ENCODE measurements at places on chromosomes 13 and 19. TPM values are rescaled to one million over a fixed set of nuclear protein-coding genes. Genes with fewer than 3 reads are reported as not detected.

- H3K4me3 ChIP-seq, result no peak overlapping the region
- no peaks in the 10 kb centered on the region for H3K36me3 ChIP-seq
- H3K27ac ChIP-seq, result no peak overlapping the region
- peaks cover 48% of the 10 kb centered on the region for H3K4me1 ChIP-seq
- DNase-seq, result no peak
These were observed 438.1 kb downstream of the FGF9 start for GRCh38 chr13:22108979-22109378.

- peak; percentile 6 for DNase-seq
- H3K27ac ChIP-seq, result no peak overlapping the region
- H3K4me1 ChIP-seq, result peaks cover 9% of the 10 kb centered on the region
- H3K4me3 ChIP-seq, result no peak overlapping the region
- H3K36me3 ChIP-seq, result no peaks in the 10 kb centered on the region
These were observed 8.8 kb downstream of the ATP4B start for GRCh38 chr13:113649212-113649611.

DNA sequence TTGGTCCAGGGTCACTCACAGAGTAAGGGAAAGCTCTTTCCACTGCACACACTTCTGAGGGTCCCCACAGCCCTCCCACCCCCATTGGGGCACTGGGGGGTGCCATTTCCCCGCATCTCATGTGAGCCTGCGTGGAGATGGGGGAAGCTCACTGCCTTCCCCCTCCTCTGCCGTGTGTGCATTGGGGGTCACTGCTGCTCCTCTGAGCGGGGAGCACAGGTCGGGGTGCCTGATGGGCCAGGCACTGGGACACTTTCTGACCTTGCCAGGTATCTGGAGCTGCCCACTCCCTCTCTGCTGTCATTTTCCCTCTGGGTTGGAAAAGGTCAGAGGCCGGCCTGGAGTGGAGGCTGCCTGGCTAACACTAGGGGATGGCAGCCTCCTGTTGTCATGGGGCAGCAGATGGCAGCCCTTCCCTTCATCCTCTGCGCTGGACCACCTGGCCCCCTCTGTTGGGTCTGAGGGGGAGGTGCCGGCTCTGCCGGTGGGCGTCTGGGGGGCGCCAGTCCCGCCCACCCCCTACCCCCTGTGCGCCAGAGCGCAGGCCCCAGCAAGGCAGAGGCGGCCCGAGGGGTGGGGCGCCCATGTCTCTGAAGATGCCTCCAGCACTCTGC, 9.1 kb downstream of the SSBP4 start:
- H3K27ac ChIP-seq, result peak overlapping the region; percentile 90
- H3K36me3 ChIP-seq, result no peaks in the 10 kb centered on the region
- peaks cover 50% of the 10 kb centered on the region for H3K4me1 ChIP-seq
- H3K4me3 ChIP-seq, result peak overlapping the region; percentile 57

DNA sequence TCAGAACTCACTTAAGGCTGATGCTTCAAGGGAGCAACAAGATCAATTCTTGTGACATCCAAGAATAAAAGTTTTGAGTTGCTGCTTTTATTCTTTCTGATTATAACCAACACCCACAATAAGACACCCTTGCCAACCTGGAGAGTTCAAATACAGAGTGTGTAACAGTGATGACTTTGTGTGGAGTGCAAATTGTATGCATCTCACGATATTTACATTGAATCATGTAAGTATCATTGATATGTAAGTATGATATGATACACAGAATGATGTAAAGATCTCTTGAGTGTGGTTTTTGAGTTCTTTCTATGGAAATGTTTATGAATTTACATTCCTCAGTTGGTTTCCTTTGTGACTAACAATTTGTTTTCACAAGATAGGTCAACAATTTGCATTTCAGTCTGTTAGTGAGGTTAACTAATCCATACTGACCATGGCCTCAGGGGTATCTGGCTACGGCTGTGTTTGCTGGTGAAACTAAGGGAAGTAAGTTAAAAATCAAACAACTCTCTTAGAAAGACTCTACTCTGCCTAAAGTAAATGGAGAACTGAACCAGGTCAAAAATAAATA, 12.4 kb downstream of the LHFPL6 start:
- DNase-seq, result no peak
- H3K27ac ChIP-seq, result no peak overlapping the region
- no peaks in the 10 kb centered on the region for H3K4me1 ChIP-seq
- peaks cover 5% of the 10 kb centered on the region for H3K27me3 ChIP-seq
- H3K36me3 ChIP-seq, result no peaks in the 10 kb centered on the region

- DNase-seq, result no peak
- peaks cover 20% of the 10 kb centered on the region for H3K27me3 ChIP-seq
- no peak overlapping the region for H3K4me3 ChIP-seq
These were observed 350.6 kb downstream of the LIG4 start for GRCh38 chr13:107864543-107865317.

GRCh38 chr13:103615771-103616170, 549.6 kb upstream of the SLC10A2 start:
- H3K4me3 ChIP-seq, result no peak overlapping the region
- H3K4me1 ChIP-seq, result no peaks in the 10 kb centered on the region
- no peaks in the 10 kb centered on the region for H3K27me3 ChIP-seq
- no peak overlapping the region for H3K27ac ChIP-seq
- H3K36me3 ChIP-seq, result no peaks in the 10 kb centered on the region

- no peaks in the 10 kb centered on the region for H3K36me3 ChIP-seq
- H3K4me3 ChIP-seq, result no peak overlapping the region
- no peak for DNase-seq
- H3K27ac ChIP-seq, result peak overlapping the region; percentile 85
- H3K27me3 ChIP-seq, result no peaks in the 10 kb centered on the region
- peaks cover 63% of the 10 kb centered on the region for H3K4me1 ChIP-seq
These were observed 20.6 kb downstream of the PPP1R37 start for GRCh38 chr19:45113628-45114027.

- no peak overlapping the region for H3K27ac ChIP-seq
- DNase-seq, result no peak
- H3K4me3 ChIP-seq, result no peak overlapping the region
- no peaks in the 10 kb centered on the region for H3K27me3 ChIP-seq
- no peaks in the 10 kb centered on the region for H3K36me3 ChIP-seq
- H3K4me1 ChIP-seq, result peaks cover 10% of the 10 kb centered on the region
These were observed 85.3 kb downstream of the FLT1 start for GRCh38 chr13:28409648-28410047.

- no peak overlapping the region for H3K4me3 ChIP-seq
- no peak overlapping the region for H3K27ac ChIP-seq
- H3K4me1 ChIP-seq, result no peaks in the 10 kb centered on the region
- H3K27me3 ChIP-seq, result peaks cover 34% of the 10 kb centered on the region
- no peaks in the 10 kb centered on the region for H3K36me3 ChIP-seq
These were observed 415.9 kb downstream of the IRS2 start for GRCh38 chr13:109370496-109370895.

DNA sequence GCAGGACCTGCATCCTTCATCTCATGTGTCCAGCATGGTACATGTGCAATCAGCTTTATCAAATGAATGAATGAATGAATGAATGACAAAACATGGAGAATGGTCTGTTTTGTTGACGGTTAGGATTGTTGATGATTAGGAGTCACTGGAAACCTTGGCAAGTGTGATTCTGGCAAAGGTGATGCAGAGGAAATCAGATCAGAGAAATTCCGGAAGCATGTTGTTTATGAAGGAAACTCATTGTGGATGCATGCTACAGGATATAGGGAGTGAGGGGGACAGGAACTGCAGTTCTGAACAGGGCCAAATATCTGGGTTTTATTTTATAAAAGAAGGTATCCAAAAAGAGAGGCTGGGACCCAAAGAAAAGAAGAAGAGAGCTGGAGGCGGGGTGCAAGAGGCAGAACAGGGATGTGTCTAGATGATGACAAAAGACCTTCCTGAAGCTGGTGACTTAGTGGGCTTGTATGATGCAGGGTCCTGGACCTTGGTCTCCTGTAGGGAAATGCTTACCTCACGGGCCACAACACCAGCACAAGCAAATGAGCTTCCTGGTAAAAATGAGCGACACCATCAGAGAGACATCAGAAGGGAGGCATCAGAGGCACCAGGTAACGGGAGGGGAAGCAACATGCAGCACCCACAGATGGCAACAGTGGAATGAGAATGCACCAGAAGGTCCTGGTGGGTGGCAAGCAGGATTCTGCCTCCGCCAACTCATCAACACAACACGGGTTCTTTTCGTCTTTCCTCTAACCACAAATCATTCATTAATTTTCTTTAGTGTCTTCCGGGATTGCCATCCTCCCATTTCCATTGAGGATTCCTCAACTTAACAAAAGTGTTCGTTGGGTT, 159.6 kb downstream of the FOXO1 start:
- no peaks in the 10 kb centered on the region for H3K27me3 ChIP-seq
- peaks cover 68% of the 10 kb centered on the region for H3K4me1 ChIP-seq
- no peaks in the 10 kb centered on the region for H3K36me3 ChIP-seq
- DNase-seq, result no peak
- peak overlapping the region; percentile 63 for H3K4me3 ChIP-seq

- DNase-seq, result no peak
- no peaks in the 10 kb centered on the region for H3K36me3 ChIP-seq
- no peaks in the 10 kb centered on the region for H3K4me1 ChIP-seq
- H3K27me3 ChIP-seq, result no peaks in the 10 kb centered on the region
- no peak overlapping the region for H3K4me3 ChIP-seq
These were observed 36.7 kb downstream of the FAM124A start for GRCh38 chr13:51258612-51259548.

- H3K4me3 ChIP-seq, result no peak overlapping the region
- H3K36me3 ChIP-seq, result peaks cover 5% of the 10 kb centered on the region
- DNase-seq, result no peak
- H3K4me1 ChIP-seq, result peaks cover 15% of the 10 kb centered on the region
These were observed 2.4 kb upstream of the NCAN start for GRCh38 chr19:19209372-19209771.

DNA sequence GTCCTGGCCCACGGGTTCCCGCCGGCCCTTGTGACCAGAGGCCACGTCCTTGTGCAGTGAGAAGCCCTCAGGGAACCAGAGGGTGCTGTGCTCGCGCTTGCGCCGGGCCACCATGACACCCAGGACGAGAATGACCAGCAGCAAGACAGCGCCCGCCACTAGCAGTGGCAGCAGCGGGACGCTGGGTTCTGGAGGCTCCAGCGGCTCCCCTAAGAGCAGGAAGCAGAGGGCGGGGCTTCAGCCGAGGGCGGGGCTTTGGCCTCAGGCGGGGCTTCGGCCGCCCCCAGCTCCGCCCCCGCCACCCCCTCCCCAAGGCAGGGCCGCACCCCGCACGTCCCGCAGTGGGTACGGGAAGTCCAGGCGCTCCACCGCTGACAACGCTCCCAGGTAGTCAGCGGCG, 30.4 kb downstream of the NOTCH3 start:
- H3K27me3 ChIP-seq, result no peaks in the 10 kb centered on the region
- H3K4me1 ChIP-seq, result peaks cover 2% of the 10 kb centered on the region
- no peak for DNase-seq

DNA sequence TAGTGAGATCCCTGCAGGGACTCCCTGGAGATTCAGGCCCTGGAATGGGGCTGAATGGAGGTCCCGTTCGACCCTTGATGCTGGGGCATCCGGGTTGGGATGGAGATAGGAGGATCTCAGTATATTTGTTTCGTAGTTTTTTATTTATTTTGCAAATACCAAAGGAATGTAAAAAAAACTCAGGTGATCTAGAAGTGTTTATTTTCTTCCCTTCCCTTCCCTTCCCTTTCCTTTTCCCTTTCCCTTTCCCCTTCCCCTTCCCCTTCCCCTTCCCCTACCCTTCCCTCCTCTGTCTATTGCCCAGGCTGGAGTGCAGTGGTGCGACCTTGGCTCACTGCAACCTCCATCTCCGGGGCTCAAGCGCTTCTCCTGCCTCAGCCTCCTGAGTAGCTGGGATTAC, 4.5 kb downstream of the GTPBP3 start:
- no peak overlapping the region for H3K4me3 ChIP-seq
- no peaks in the 10 kb centered on the region for H3K36me3 ChIP-seq
- DNase-seq, result no peak
- peaks cover 21% of the 10 kb centered on the region for H3K4me1 ChIP-seq
- no peak overlapping the region for H3K27ac ChIP-seq

DNA sequence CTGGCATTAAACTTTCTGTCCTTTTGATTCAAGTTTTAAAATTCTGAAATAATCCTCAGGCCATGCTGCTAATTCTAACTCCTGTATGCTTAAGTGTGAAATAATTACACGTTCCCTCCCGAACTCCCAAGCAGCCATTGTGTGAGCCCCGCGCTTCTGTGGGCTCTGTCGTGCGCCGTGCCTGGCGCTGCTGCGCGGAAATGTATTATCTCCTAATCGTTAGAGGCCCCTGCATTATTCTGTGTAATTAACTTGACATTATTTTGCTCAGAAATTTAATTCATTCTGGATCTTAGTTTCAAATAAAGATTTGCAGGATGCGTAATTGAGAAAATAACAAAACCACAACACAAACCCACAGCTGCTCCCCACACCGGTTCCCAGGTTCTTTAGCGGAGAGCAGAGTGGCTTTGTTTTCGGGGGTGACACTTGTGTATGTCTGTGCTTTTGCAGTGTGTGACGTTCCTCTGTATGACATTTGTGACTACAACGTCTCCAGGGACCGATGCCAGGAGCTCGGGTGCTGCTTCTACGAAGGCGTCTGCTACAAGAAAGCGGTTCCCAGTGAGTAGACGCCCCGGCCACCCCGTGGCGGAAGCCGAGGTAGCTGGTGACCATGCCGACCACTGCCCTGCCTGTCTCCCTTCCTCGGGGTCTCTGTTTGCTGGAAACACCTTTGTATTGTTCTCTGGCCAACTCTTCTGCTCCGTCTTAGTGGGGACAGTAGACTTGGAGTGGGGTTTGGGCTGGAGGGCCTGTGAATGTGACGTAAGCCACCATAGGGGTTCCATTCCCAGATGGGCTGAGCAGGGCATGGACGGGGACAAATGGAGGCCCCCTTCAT, 7.5 kb downstream of the TEX29 start:
- no peak overlapping the region for H3K27ac ChIP-seq
- no peak for DNase-seq
- no peak overlapping the region for H3K4me3 ChIP-seq
- peaks cover 5% of the 10 kb centered on the region for H3K27me3 ChIP-seq

- H3K36me3 ChIP-seq, result no peaks in the 10 kb centered on the region
- H3K4me3 ChIP-seq, result no peak overlapping the region
- H3K4me1 ChIP-seq, result peaks cover 12% of the 10 kb centered on the region
- no peak for DNase-seq
These were observed 8.6 kb upstream of the PTBP1 start for GRCh38 chr19:788686-788982.

The TUBA3C gene
- not detected for polyA plus RNA-seq

The OR7D2 gene
- not detected for polyA plus RNA-seq

The ZSWIM9 gene
- polyA plus RNA-seq, result 0.26 TPM

The SBK3 gene
- polyA plus RNA-seq, result not detected

The OR4F17 gene
- polyA plus RNA-seq, result not detected

The MEDAG gene
- polyA plus RNA-seq, result not detected

The LSR gene
- 106 TPM for polyA plus RNA-seq

The CLDN10 gene
- not detected for polyA plus RNA-seq
